ENCODE measurements at places on chromosomes 12 and 14.

GRCh38 chr12:56350662-56351061 lies 9.2 kb downstream of the STAT2 start:
- no peak for DNase-seq

DNA sequence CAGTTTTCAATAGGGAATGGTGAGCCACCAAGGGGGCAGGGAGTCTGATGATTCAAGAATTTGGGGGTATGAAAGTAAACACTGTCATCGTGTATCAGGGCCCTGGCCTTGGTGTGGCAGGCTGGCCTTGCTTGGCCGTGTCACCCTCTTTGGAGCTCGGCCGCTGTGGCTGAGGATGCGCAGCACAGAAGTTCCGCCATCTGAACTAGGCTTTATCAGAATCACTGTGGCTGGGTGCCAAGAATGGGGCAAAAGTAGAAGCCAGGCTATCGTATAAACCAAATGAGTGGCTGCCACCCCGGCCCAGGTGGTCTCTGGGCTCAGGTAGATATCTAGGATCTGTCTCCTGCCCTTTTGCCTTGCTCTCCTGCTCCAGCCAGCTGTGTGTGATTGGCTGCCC lies 137.4 kb downstream of the PAPOLA start:
- no peak for DNase-seq

GRCh38 chr12:14975457-14975856 lies 2.6 kb downstream of the PDE6H start:
- no peak for DNase-seq

GRCh38 chr14:99148861-99149610 lies 123.0 kb downstream of the BCL11B start:
- no peak for DNase-seq

DNA sequence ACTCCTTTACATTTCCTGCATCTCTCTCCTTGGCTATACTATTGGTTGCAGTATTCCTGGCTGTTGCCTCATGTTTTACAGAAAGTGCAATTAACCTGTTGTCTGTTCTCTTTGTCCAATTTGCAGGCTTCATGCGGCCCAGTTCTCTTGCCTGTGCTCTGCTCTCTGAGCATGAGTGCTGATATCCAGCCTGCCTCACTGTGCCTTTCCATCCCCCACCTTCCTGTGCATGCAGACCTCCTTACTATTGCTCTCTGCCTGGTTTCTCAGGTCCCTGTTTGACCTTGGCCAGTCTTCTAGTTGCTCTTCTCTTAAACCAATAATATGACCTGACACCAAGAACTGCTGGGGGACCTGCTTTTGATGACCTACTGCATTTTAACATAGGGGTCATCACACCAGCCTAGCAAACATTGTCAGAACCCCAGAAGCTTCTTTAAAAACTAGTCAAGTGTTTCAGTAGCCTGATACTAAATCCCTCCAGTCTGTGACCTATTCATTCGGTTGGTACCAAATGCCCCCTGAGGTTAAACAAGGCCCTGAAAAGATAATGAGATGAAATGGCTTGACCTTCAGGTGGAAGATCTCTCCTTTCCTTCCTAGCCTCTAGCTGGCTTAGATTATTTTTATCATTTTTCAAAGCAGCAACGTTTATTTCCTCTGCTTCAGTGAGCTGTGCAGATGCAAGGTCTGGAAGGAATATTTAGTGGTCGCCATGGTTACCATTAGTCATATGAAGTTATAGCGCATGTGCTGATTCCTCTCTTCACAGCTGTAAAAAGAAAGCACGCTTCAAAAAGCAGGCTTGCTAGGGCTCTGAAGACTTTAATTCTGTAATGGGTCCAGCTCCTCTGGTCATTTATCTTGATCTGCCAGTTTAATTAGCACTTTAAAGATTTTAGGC lies 216.5 kb downstream of the PHLDA1 start:
- peak; percentile 87 for DNase-seq

GRCh38 chr14:37583358-37584210 lies 11.5 kb downstream of the FOXA1 start:
- no peak for DNase-seq

- no peak for DNase-seq
These were observed 89.4 kb downstream of the NT5DC3 start for GRCh38 chr12:103751600-103751999.

- DNase-seq, result no peak
These were observed 24.5 kb upstream of the TSPAN11 start for GRCh38 chr12:30902001-30902400.

DNA sequence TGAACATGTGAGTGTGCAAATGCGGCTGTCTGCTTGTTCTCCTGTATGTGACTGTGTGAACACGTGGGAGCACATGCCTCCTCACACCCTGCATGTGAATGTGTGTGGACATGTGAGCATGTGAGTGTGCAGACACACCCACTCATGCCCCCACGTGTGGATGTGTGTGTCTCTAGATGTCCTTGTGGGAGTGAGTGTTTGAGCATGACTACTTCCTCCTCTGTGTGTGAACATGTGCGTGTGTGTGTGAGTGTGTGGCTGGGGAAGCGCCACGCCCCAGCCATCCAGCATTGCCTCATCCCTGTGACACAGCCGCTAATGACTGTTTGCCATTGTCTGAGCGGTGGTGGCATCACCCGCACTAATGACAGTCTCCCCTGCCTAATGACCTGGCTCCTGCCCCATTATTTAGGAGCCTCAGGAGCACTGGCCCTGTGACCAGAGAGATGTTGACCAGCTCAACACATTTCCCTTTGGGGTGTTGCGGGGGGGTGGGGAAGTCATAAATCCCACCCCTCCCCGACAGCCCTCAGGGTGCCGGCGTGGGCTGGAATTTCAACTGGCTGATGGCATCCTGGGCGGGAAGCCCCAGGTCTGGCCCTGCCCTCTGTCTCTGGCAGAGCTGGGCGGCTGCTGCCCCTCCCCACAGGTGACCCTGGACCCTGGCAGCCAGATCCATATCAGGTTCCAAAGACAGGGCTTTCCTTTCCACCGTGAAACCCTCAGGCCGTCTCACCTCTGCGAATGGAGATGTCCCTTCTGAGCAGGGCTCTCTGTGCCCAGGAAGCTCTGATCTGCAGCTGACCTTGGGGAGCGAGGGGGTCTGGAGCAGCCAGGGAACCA lies 11.5 kb upstream of the KRT80 start:
- DNase-seq, result peak; percentile 73

GRCh38 chr12:5682581-5682980 lies 250.7 kb downstream of the NTF3 start:
- DNase-seq, result no peak

GRCh38 chr14:89215531-89215930 lies 201.5 kb downstream of the FOXN3 start:
- DNase-seq, result no peak

DNA sequence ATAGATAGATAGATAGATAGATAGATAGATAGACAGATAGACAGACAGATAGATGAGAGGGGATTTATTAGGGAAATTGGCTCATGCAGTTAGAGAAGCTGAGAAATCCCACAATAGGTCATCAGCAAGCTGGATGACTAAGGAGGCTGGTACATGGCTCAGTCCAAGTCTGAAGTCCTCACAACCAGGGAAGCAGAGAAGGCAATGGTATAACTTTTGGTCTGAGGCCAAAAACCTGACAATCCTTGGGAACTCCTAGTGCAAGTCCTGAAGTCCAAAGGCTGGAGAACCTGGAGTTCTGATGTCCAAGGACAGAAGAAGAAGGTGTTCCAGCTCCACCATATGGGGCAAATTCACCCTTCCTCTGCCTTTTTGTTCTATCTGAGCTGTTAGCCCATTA lies 517.6 kb upstream of the ATP2B1 start:
- DNase-seq, result peak; percentile 16

DNA sequence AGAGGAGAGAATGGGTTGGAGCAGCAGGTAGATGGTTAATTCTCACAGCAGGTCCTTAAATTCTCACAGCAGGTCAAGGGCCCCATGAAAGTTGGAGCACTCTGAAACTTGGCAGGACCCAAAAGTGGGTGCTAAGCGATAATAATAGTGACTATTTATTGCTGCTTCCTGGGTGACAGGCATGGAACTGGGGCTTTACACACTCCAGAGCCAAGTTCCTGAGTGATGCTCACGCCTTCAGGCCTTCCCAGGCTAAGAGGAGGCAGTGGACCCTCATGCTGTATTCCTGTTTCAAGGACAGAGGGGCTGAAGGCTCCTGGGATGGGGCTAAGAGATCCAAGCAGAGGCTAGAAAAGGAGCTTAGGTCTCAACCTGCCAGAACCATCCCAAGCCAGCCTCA lies 180.9 kb upstream of the VASH1 start:
- no peak for DNase-seq

- no peak for DNase-seq
These were observed 119.7 kb upstream of the LRIG3 start for GRCh38 chr12:59040043-59040442.

DNA sequence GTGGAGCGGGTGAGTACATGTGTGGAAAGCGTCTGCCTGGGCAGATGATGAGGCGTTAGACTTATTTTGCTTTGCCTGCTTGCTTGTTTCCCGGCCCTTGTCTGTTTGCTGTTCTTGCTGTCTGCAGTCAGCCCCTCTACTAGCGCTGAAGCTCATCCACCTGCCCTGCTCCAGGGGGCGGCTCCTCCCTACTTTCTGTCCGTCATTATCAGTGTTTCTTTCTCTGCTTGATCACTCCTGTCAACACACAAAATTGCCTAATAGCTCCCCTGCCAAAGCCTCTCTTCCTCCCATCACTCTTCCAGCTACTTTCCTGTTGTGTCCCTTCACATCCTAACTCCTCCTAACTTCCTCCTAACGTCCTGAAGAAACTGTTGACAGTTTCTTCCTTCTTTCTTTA lies 34.9 kb upstream of the GALNT8 start:
- no peak for DNase-seq

DNA sequence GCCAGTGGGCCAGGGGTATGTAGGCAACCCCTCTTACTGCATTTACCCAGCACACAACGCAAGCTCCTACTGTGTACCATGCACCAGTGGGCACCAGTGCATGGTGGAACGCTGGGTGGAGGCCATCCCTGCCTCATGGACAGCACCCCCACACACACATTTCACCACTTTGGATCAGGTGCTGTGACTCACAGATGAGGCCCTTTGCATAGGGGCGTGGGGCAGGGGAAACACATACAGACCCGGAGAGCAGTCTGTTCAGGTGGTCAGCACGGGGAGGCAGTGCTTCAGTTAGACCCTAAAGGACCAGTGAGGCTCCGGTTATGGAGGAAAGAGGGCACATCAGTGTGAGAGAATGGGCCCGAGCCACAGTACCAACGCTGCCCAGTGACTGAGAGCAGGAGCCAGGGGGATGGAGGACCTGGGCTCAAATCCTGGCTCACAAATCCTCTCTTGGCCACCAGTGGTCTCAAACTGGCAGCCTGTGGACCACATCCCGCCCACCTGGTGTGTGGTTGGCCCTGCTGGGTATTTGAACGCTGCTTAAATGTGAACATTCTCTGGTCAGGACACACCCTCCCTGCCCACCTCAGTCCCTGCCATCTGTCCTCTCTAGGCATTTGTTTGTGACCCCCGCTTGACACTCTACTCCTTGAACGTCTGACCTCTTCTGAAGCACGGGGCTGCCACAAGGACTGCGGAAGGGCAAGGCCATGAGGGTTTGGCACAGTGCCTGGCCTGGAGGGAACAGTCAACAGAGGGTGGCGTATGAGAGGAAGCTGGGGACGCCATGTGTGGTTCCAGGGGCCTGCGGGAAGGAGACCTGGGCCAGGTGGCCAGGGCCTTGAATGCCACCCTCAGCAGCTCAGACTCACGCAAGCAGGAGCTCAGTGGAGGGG lies 46.7 kb downstream of the FAM222A start:
- no peak for DNase-seq

DNA sequence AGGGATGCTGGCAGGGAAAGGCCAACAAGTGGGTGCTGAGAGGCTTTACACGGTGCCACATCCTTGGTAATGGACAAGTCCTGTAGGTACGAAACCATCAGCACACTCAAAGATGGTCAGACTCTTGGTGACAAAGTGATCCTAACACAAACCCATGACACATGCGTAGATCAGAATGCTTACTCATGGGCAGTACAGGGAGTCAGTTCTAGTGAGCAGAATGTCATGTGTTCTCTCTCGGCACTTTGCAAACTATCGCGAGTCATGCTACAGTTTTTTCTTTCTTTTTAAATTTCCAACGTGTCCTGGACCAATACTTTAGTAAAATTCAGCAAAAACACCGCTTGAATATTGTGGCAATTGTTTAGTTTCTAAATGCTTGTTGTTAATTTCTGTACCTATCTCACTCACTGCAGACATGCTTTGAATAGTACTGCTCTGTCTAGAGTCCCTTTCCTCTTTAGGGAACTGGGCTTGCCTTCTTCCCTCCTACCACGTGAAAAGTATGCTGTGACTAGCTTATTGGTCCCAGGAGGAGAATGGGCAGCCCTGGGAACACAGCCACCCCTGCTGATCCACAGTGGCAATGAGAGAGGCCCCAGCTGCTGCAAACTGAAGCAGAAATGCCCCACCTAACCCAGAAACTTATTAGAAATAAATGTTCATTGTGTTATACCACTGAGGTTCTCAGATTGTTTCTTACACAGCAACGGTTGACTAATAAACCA lies 62.4 kb downstream of the UBR7 start:
- DNase-seq, result peak; percentile 60

- DNase-seq, result peak; percentile 24
These were observed 784 bp downstream of the RPL6 start for GRCh38 chr12:112408621-112409020.

- DNase-seq, result no peak
These were observed 18.3 kb downstream of the NINJ2 start for GRCh38 chr12:644818-645552.

- peak; percentile 71 for DNase-seq
These were observed 524.4 kb downstream of the MED13L start for GRCh38 chr12:115752913-115753726.

- DNase-seq, result no peak
These were observed 976 bp downstream of the THAP2 start for GRCh38 chr12:71665090-71665463.

GRCh38 chr12:122394626-122395194 lies 27.8 kb downstream of the CLIP1 start:
- no peak for DNase-seq

DNA sequence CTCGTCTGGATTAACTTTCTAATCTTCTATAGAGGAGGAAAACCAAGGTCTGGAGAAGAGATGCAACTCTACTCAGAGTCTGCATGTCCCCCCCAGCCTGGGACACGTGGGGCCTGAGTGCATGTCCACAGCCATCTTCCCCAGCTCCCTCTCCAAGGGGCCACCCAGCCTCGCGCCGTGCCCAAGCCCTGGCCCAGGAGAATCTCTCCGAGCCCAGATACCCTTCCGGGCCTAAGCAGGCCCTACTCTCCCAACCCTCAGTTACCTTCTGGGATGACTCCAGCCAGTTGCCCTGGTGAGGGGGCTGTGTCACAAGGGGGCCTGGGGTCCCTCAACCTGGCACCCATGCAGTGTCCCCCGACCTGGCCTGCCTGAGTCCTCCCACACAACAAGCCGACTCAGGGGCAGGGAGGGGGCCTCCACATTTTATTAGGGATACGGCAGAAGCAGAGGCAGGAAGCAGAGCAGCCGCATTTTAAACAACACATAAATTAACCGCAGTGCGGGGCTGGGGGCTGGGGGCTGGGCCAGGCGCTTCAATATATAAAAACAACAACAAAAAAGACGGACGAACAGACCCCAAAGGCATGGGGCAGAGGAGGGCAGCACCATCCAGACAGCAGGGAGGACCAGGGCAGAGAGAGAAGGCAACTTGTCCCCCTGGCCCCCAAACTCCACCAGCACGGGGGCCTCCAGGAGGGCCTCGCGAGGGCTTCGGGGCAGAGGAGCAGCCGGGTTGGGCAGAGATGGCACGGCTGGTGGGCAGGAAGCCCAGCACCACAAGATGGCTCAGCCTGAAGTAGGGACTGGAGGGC lies 37.3 kb downstream of the NCKAP5L start:
- DNase-seq, result no peak
